A549 treated with DMSO at 1 μM for 4 hours (cell line): ENCODE measurements at places on chromosomes 6 and 20. TPM values are rescaled to one million over a fixed set of nuclear protein-coding genes. Genes with fewer than 3 reads are reported as not detected.

RSPO3 gene
- 116 to 130 TPM (median 127 TPM) in 5 replicates for total RNA-seq

CLVS2 gene
- 0.01 to 0.08 TPM (median 0.07 TPM) in 5 replicates for total RNA-seq

SNPH gene
- 3.8 to 5.6 TPM (median 4.6 TPM) in 5 replicates for total RNA-seq

APCDD1L gene
- 0.05 to 0.07 TPM (median 0.05 TPM) in 3 of 5 replicates, not detected in the others for total RNA-seq

TRIM15 gene
- 0.04 TPM in 1 of 5 replicates, not detected in the others for total RNA-seq

PI16 gene
- not detected in 5 replicates for total RNA-seq

SLC17A4 gene
- not detected in 5 replicates for total RNA-seq

RBPJL gene
- not detected in 5 replicates for total RNA-seq

AARS2 gene
- total RNA-seq = 5.2 to 9.2 TPM (median 7.8 TPM) in 5 replicates

RPRD1B gene
- 23.8 to 32.4 TPM (median 29.2 TPM) in 5 replicates for total RNA-seq

SMOC2 gene
- not detected in 5 replicates for total RNA-seq

PNLDC1 gene
- total RNA-seq = 0.12 to 0.17 TPM in 2 of 5 replicates, not detected in the others

NELFCD gene
- total RNA-seq = 44.0 to 46.8 TPM (median 45.0 TPM) in 5 replicates

ANGPT4 gene
- 0.02 to 0.03 TPM (median 0.02 TPM) in 3 of 5 replicates, not detected in the others for total RNA-seq

PCK1 gene
- total RNA-seq = 0.03 TPM in 1 of 5 replicates, not detected in the others

BICRAL gene
- 2.8 to 4.1 TPM (median 3.8 TPM) in 5 replicates for total RNA-seq

LBP gene
- total RNA-seq = 0.79 to 1.5 TPM (median 1.3 TPM) in 5 replicates

DLK2 gene
- total RNA-seq = 3.5 to 6.8 TPM (median 6.4 TPM) in 5 replicates

BIRC7 gene
- 2.6 to 4.1 TPM (median 3.7 TPM) in 5 replicates for total RNA-seq

RBBP8NL gene
- 0.03 TPM in 1 of 5 replicates, not detected in the others for total RNA-seq

HTR1E gene
- not detected in 5 replicates for total RNA-seq
